ENCODE measurements at places on chromosomes 11 and 22.

- no peak for DNase-seq
Measured at GRCh38 chr11:5966958-5967357, 1.3 kb downstream of the OR56A5 start.

DNA sequence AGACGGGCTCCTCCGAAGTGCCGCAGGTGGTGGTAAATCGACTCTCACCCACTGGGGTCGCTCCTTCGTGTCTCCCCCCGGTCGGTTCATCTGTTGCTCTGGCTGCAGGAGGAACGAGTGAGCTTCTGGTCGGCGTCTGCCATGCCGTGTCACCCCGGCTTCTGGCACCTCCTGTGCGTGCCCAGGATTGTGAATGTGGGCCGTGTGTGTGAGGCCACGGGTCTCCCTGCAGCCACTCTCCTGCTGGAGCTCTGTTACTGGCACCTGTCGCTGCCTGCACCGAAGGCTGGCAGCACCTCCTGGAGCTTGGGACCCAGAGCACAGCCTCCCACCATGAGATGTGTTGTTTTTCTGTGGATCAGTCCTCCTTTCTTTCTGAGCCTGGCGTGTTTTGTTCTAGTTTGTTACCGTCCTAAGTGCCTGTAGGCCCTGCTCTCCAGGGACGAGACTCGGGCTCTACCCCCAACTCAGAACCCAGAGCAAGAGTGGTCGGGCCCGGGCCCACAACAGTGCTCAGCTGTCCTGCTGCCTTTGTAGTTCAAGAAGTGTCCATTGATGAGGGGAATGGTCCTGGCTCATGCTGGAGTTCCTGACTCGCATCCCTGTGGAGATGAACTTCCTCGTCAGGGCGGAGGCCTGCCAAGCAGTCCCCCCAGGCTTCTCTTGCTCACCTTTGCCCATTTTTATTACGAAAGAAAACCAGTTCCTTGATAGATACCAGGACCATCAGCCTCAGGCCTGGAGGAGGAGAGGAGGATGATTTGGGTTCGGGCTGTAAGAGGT, 66.6 kb downstream of the MED15 start:
- DNase-seq, result no peak

GRCh38 chr22:39133871-39134270, 18.6 kb downstream of the CBX7 start:
- no peak for DNase-seq

DNA sequence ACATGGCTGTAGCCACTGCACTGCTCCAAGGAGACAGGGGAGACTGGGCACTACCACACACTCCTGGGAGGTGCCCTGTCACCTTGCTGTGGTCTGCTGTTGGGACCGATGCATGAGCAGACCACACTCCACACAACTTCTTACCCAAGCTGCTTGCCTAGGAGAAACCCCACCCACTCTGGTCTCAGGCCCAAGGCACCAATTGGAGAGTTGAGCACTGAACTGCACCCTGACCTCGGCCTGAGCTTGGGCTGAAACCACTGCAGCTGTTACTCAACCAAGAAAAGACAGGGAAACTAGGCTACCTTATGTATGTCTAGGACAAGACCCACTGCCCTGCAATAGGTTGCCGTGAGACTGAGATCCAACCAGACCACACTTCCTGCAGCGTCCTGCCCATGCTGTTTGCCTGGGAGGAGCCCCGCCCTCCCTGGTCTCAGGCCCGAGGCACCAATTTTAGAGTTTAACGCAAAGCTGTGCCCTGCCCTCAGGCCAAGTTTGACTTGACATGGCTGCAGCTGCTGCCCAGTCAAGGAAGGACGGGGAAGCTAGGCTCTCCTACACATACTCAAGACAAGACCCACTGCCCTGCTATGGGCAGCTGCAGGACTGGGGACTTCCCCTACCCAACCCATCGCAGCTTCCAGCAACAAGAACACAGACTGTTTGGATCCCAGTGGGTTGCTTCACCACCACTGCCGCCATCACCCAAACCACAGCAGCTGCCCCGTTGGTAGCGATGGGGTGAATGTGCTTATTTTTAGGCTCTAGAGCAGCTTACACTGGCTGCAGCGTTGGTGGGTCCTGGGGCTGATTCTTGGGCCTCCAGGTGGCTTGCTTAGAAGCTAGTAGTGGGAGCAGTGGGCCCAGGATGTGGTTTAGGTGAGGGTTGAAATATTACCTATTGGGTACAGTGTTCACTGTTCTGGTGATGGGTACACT, 66.8 kb downstream of the BRD1 start:
- no peak for DNase-seq

- DNase-seq, result no peak
Measured at GRCh38 chr22:19879992-19880785, 25.5 kb upstream of the GNB1L start.

DNA sequence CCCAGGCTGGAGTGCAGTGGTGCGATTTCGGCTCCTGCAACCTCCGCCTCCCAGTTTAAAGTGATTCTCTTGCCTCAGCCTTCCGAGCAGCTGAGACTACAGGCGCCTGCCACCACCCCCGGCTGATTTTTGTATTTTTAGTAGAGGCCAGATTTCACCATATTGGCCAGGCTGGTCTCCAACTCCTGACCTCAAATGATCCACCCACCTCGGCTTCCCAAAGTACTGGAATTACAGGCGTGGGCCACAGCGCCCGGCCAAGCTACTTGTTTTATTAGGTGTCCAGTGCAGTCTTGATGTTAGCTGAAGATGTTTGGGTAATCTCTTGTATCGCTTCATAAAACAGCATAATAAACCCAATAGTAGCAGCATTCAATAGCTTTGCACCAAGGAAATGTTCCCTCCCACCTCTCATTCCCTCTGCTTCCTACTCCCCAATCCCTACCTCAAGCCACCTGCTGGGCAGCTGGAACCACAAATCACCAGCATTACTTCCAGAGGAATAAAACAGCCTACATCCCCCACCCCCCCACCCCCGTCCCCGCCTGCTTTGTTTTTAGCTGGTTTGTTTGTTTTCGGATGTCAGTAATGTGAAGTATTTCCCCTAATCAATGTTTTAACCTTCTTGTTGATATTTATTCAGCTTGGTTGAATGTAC, 11.0 kb upstream of the GRIK4 start:
- DNase-seq, result no peak

- DNase-seq, result no peak
Measured at GRCh38 chr22:50001388-50002231, 11.0 kb downstream of the IL17REL start.

- no peak for DNase-seq
Measured at GRCh38 chr22:32971276-32971675, 86.9 kb downstream of the SYN3 start.

DNA sequence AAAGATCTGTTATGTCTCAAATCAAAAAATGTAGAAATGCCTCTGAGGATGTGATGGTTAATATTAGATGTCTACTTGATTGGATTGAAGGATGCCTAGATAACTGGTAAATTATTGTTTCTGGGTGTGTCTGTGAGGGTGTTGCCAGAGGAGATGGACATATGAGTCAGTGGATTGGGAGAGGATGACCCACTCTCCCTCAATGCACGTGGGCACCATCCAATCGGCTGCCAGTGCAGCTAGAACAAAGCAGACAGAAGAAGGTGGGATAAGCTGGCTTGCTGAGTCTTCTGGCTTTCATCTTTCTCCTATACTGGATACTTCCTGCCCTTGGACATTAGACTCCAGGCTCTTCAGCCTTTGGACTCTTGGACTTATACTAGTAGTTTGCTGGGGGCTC, 430.3 kb downstream of the SOX6 start:
- DNase-seq, result no peak
